AG10803 (cell line): ENCODE measurements at places on chromosomes 6 and 20.

GRCh38 chr6:90175627-90176538 lies 120.8 kb downstream of the BACH2 start:
- DNase-seq = no peak

DNA sequence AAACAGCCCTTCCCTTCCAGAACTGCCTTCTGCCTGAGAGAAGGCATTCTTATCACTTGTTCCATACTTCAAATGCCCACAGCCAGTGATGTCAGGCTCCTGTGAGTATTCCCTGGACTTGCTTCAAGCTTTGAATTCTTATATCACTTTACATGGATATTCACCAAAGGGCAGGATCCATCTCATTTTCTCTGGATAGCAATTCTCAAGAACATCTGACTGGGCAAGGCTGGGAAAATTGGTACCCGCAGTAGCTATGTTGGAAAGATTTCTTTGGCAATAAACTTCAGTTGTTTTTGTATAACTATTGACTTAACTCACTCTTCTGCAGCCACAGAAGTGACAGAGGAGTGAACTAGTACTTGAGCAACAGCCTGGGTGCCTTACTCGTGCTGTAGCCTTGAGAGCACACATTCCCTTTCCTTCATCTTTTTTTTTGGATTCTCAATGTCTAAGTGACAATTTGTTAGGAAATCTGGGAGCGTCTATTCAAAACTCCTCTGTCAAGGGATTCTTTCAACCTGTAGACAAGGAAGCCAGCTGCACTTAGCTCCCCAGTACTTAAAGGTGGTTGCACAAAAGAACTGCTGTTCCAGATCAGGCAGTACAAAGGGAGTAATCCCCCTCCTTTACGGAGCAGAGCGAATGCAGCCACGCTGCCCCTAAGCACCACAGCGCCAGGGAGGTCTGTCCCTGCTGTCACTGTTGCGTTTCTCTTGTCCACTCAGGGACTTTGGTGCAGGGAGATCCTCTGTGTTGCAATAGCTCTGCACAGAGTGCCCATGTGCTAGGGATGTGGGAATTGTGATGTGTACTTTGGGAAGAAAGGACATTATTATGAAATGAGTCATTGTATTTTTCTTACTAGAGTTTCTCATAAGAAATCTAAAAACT lies 69.6 kb downstream of the JAG1 start:
- DNase-seq = peak; percentile 94

- no peak for DNase-seq
Measured at GRCh38 chr6:52588710-52589091, 11.8 kb upstream of the TRAM2 start.

DNA sequence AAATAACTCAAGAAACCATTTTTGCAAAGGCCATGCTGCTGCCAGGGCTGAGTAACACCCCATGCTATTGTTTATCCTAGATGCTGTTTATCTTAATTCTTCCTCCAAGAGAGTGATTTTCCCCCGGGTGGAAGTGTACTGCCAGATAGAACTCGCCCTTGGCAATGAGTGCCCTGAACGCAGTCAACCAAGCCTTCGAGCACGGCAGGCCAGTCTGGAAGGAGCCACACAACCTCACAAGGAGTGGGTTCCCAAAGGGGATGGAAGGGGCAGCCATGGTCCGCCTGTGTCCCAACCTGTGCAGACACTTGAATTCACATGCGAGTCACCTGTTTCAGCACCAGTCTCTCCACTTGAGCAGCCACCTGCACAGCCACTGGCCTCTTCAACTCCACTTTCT lies 31.9 kb downstream of the PNPLA1 start:
- no peak for DNase-seq

GRCh38 chr6:106530026-106530425 lies 99.3 kb downstream of the RTN4IP1 start:
- DNase-seq = no peak

DNA sequence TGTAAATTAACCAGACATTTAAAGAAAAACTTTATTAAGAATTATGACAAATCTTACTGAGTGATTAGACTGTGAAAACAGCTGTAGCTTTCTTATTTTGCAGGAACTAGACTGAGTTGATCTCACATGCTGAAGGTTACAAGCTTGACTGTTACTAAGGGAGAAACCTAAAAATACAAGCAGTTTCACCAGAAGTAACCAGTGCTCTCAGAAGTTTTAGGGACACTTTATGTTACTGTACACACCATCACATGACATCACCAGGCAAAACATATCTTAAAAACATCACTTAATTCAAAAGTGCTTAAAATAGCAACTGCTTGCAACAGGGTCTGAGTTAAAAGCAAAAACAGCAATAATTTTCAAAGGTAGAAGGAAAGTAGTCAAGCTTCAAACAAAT lies 5.4 kb downstream of the FBXO30 start:
- no peak for DNase-seq

GRCh38 chr20:6108330-6108729 lies 14.5 kb downstream of the FERMT1 start:
- no peak for DNase-seq

GRCh38 chr6:14950103-14950969 lies 295.5 kb upstream of the JARID2 start:
- no peak for DNase-seq

GRCh38 chr20:39489986-39490560 lies 527.9 kb downstream of the DHX35 start:
- DNase-seq = no peak

DNA sequence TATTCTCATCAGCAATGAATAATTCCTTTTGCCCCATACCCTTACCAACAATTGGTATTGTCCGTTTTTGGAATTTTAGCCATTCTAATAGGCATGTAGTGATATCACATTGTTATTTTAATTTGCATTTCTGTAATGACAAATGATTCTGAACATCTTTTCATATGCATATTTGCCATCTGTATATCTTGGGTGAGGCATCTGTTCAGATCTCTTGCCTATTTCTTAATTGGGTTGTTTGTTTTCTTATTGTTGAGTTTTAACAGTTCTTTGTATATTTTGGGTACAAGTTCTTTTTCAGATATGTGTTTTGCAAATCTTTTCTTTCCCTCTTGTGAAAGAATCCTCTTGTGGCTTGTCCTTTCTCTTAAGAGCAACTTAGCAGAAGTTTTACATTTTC lies 69.6 kb downstream of the ZNF292 start:
- DNase-seq = no peak

GRCh38 chr6:169106176-169106575 lies 147.5 kb downstream of the THBS2 start:
- DNase-seq = no peak

GRCh38 chr6:24329022-24329421 lies 28.8 kb downstream of the DCDC2 start:
- DNase-seq = no peak

- DNase-seq = no peak
Measured at GRCh38 chr6:167047554-167047953, 48.4 kb downstream of the CEP43 start.
